Testis (tissue), 5 donors: ENCODE measurements at places on chromosomes 7 and 10. TPM values are rescaled to one million over a fixed set of nuclear protein-coding genes. Genes with fewer than 3 reads are reported as not detected.

- peak; percentile 92 for DNase-seq
Measured at GRCh38 chr10:101569622-101570427, 18.2 kb downstream of the POLL start.

DNA sequence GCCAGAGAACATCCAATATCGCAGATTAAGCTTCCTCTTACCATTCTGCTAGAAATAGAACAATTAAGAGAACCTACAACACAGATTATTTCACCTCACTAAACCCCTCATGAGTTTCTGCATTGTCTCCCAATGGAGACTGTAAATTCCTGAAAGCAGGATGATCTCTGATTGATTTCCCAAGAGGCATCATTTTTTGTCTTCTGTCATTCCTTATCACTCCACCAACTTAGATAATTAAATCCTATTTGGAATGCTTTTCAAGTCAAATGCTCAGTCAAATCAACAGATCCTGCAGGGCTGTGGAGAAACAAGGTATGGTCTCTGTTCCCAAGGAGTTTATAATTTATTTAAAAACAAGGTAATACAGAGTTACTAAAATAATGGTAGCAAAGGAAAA is 161.5 kb downstream of the MTERF1 start:
- DNase-seq = no peak

- DNase-seq = no peak
Measured at GRCh38 chr7:20152511-20152910, 64.7 kb downstream of the MACC1 start.

- no peak for DNase-seq
Measured at GRCh38 chr10:29950391-29950790, 109.0 kb downstream of the JCAD start.

DNA sequence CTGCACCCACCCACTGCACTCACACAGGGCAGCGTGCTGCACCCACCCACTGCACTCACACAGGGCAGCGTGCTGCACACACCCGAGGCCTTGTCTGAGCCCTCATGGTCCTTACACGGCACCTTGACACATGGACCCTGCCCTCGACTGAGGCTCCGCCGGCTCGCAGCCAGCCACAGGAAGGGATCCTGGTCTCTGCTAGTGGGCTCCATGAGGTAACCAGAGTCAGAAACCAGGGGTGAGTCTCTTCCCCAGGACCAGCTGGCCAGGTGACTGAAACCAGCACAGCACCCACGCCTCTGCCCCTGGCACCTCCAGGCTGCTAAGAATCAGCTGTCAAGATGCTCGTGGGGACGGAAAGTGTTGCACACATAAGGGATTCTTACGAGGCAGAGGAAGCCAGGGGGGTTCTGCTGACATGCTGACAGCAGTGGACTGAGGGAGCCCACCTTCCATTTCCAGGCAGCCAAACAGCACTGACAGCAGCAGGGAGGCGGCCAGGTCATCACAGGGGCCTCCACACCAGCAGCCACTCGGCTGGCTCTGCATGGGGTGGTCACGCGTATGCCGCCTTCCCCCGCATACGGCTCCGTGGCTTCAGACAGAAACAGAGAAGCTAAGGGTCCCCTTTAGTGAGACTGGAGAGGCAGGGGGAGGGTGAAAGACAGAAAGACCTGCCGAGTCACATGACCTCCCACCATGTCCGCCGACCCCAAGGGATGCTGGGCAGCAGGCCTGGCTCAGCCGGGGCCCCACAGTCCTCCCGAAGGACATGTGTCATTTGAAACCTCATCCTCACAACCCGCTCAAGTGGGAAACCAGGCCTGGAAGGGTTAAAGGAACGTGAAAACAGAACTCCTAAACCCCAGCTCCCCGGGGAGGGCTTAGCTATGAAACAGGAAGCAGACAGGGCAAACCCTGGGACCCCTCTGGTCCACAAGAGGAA is 34.2 kb downstream of the GPER1 start:
- DNase-seq = no peak

GRCh38 chr10:18319628-18320027 is 179.4 kb downstream of the CACNB2 start:
- no peak for DNase-seq

Gene ADGRA1
- 1.4 TPM for total RNA-seq

Gene TEX36
- 24.6 TPM for total RNA-seq

DNA sequence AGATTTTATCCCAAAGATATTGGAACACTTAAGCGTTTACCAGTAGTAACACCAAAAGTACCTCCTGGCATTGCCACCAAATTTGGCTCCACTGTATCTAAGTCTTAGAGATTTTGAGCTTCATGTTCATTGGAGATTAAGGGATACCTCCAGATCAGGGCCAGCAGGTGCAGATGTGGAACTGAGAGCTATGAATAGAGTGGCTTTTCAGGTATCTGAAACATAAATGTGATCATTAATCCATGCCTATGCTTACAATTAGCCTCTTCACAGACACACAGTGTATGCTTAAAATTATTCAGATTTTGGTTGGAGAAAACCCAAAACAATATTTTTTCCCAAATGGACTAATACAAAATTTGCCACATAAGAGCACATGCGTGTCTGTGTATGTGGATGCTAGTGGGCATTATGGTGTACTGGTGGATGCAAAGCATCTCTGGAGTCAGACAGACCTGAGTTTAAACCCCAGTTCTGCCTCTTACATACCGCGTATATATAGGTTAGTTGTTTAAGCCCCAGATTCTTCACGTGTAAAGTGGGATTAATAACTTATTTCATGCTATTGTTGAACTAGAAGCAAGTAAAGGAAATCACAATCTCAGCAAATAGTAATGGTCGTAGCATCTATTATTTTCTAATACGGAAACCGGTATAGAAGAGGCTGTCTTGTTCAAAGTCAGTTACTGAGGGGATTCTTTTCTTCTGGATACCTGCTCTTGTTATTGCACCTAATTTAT is 6.8 kb upstream of the LRRC4 start:
- DNase-seq = no peak

- no peak for DNase-seq
Measured at GRCh38 chr7:144048648-144049047, at the start of gene OR2A5. OR2A5 (plus strand) TSS chr7:144048948; CDS start chr7:144050402, 1,454 bp downstream.

- DNase-seq = no peak
Measured at GRCh38 chr7:22900784-22901183, 78.1 kb upstream of the TOMM7 start.

DNA sequence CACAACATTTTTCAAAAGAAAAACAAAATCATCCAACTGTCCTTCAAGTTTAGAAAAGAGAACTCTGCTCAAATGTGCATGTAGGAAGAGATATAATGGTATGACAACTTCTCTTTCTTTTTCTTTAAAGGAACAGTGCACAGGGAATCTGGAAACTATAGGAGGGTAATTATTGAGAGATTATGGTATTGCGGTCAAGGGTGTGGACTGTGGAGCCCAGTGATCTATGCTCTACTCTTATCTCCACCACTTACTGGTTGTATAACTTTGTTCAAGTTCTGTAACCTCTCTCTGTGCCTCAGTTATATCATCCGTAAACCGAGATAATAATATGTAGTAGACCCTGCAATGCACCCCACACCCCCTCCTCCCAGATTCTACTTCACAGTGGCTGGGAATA is 69.8 kb upstream of the PCGF5 start:
- no peak for DNase-seq

Gene FAM25G
- 8.3 TPM for total RNA-seq

Gene UCN3
- not detected for total RNA-seq

GRCh38 chr10:131001438-131001837 is 310.1 kb downstream of the TCERG1L start:
- peak; percentile 2 for DNase-seq

- DNase-seq = no peak
Measured at GRCh38 chr7:140070546-140070945, 7.8 kb upstream of the PARP12 start.

Gene LOXL4
- total RNA-seq = 38.2 TPM

- DNase-seq = no peak
Measured at GRCh38 chr7:514651-515598, 4.7 kb downstream of the PDGFA start.

- no peak for DNase-seq
Measured at GRCh38 chr10:76729841-76730487, 907.6 kb downstream of the KCNMA1 start.

Gene ZNF488
- 2.7 TPM for total RNA-seq

DNA sequence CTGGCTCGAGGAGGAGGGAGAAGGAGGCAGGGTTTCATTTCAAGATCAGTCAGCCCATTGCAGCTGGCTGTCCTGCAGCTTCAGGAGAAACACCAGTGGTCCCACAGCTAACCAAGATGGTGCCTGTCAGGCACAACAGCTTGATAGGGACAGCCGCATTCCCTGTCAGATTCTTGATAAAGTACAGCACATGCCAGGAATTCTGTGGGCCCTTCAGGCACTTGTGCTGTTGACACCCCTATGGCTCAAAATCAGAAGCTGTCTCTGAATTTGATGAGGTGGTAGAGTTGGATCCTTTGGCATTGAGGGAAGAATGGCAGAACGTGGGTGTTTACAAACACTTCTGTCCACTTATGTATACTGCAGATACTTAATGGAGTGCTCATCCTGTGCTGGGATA is 354.3 kb downstream of the KCNMA1 start:
- DNase-seq = no peak

Gene SPDYE2B
- 1.4 TPM for total RNA-seq

DNA sequence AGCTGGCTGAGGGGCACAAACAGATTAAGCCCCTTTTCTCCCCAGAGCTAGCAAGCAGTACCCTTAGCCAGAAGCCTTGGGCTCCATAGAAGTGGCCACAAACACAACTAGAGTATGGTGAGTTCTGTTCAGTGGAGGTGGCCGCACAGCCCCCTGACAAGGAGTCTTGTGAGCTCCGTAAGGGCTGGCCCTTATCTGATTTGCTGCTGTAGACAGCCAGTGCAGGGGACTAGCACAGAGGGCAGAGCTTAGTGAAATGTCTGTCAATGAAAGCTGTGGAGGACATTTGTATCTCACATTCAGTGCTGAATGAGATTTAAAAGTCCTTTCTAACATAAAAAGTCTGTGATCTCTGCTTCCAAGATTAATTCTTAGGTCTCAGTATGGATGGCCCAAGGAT is 137.3 kb downstream of the AUTS2 start:
- no peak for DNase-seq

GRCh38 chr10:23692736-23693135 is 253.9 kb downstream of the OTUD1 start:
- DNase-seq = no peak

Gene RNF32
- 45.7 TPM for total RNA-seq

DNA sequence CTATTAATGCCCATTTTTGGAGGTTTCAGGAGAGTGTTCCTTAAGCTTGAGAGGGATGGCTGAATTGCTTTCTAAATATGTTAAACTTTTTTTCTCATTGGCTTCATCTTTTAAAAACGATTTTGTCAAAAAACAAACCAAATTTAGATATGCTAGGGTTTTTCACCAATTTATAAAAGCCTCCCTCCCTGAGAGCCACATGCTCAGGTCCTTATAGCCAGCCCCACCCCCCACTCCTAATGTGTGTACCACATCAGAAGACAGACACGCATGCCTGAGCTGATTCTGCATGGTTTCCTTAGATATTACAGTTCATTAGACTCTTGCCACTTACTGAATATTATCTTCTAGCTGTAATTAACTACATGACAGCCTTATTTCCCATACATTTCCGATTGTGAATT is 2.0 kb downstream of the CUL1 start:
- peak; percentile 88 for DNase-seq

Gene GIMAP7
- 3.1 TPM for total RNA-seq

GRCh38 chr7:91812388-91812787 is 68.1 kb downstream of the MTERF1 start:
- no peak for DNase-seq

Gene TRIL
- 1.3 TPM for total RNA-seq

DNA sequence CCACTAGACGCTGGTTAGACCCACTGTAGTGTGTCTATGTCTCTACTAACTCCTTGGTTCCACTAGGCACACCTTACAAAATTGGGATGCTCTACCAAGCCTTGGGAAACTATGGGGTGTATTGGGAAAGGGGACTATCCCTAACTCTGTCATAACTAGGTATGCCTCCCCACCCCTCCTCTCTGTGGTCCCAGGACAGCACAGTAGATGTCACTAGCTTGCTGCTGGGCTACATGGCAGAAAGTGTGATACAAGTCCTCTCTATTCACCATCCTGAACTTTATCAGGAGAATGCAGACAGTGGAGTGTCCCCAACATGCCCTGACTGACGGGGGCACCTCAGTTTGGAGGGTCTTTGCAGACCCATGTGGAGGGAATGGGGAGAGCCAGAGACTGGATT is 30.3 kb upstream of the TMEM273 start:
- DNase-seq = no peak
